ENCODE measurements at places on chromosomes 16 and 17.

DNA sequence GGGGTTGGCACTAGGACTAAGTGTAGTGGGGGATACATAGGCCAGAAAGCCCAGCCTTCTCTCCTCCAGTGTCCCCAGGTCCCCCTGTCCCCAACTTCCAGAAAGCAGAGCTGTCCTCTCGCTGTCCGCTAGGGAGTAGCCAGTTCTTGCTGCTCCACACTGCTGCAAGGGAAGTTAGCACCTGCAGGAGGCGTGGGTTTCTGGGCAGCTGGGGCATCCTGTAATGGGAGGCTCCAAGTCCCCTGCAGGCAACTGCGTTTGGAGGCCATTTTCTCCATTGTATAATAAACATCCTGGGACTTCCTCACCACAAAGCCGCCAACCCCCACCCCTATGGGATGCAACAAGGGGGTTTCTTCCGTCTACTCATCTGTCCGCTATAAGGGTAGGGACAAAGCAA is 1.7 kb downstream of the RPRML start:
- DNase-seq: peak; percentile 76

- peak; percentile 78 for DNase-seq
Measured at GRCh38 chr17:38676706-38677504, 2.1 kb upstream of the EPOP start.

DNA sequence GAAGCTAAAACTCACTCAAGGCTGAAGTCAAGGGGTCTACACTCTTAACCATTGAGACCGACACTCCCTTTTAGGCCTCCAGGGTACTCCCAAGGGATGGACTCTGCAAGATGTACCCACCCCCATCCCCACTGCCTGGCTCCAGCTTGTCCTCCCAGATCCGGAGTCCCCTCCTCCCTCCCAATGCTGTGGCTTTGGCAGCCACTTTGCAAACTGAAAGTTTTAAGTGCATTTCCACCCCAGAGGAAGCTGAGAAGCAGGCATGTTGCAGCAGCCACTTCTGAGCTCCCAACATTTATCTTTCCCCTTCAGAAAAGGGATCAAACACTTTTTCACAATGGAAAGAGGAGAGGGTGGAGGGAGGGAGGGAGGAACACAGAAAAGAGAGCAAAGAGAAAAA is 115.2 kb downstream of the COPRS start:
- peak; percentile 11 for DNase-seq

GRCh38 chr17:33895491-33895890 is 359.6 kb upstream of the CCL2 start:
- no peak for DNase-seq

DNA sequence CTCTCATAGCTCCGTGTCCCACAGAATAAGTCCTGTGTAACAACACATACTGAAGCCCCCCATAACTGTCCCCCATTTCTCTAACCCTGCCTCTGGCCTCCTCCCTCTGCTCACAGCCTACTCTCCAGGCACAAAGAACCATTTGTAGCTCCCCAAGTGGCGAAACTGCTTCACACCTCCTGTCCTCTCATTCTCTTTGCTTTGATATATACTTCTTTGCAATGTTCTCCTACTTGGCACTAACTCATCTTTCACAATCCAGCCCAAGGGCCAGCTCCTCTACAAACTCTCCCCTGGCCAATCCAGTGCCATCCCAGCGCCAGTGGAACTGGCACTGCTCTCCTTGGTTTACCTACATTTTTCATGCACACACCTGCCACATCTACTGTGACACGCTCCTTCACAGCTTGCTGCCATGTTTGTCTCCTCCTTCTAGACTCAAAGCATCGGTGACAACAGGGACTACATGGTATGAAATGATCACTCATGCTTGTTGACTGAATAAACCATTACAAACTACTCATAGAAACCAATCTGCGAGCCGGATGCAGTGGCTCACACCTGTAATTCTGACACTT is 12.8 kb downstream of the CYTH1 start:
- no peak for DNase-seq

DNA sequence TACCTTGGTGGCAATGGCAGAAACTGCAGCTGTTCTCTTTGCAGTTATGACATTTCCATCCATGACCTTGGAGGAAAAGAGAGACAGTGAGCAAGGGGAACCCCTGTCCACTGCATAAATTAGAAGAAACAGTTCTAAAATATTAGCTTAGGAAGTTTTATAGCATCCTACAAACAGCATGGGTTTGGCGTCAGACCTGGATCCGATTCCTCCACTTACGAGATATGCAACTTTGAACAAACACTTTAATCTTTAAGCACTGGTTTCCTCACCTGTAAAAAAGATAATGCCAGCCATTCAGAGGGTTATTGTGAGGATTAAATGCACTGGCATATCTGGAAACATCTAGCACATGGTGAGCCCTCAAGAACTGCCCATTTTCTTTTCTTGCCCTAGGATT is 2.6 kb downstream of the CRYM start:
- DNase-seq: no peak

DNA sequence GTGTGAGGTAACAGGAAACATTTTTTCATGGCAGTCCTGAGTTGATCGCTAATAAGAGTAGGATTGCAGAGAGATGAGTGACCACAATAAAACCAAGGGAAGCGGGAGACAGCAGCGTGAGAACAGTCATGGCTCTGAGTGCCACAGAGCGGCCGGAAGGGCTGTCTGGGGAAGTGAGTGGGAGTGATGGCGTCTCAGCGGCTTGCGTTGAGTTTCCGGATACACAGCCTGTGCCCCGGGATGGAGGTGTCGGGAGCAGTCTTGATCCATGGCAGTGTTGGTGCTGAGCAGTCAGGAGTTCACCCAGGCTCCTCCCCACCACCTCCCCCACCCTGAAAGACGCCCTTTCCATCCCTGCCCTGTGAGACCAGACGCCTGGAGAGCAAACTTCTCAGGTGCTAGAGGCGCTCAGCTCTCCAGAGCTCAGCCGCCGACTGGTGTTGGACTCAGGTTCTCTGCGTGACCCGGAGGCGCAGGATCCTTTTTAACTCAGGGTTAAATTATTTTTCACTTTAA is 59.8 kb downstream of the BANP start:
- no peak for DNase-seq

- DNase-seq: no peak
Measured at GRCh38 chr17:16417896-16418684, 2.7 kb downstream of the TRPV2 start.

- no peak for DNase-seq
Measured at GRCh38 chr17:36468903-36469635, 17.4 kb upstream of the ZNHIT3 start.

- no peak for DNase-seq
Measured at GRCh38 chr17:39208893-39209292, 8.8 kb downstream of the RPL19 start.

DNA sequence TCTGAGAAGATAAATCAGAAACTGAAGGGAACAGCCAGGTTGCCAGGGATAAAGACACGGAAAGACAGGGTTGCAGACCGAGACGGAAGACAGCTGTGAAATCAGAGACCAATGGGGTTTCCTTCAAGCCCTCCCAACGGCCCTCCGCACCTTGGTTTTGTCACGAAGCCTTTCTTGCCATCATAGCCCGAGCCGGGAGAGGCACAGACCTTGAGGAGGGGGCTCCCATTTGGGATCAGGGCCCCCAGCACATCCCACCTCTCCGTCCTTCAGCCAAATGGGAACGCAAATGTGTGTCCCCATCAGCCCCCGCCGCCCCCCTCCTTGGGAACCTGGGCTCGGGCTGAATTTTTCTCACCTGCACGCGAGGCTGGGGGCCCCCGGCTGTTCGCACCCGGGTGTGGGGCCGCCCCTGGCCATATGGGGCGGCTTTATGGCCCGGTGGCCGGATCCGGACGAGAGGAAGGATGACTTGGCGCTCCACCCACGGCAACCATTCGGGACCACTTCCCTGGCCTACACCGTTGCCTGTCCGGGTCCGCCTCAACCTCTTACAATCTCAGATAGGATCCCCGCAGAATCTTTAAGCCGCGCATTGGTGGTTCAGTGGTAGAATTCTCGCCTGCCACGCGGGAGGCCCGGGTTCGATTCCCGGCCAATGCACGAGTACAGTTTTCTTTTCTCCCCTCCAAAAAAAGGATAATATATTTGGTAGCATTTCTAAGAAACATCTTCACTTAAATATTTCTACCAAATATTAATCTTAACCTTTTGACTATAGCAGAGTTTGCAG is 1.4 kb upstream of the HES7 start:
- no peak for DNase-seq

- DNase-seq: no peak
Measured at GRCh38 chr17:31369266-31369665, 22.2 kb upstream of the RAB11FIP4 start.

- no peak for DNase-seq
Measured at GRCh38 chr17:45050481-45051059, 862 bp downstream of the DCAKD start.

- DNase-seq: no peak
Measured at GRCh38 chr16:85270374-85270773, 158.1 kb upstream of the CIBAR2 start.

DNA sequence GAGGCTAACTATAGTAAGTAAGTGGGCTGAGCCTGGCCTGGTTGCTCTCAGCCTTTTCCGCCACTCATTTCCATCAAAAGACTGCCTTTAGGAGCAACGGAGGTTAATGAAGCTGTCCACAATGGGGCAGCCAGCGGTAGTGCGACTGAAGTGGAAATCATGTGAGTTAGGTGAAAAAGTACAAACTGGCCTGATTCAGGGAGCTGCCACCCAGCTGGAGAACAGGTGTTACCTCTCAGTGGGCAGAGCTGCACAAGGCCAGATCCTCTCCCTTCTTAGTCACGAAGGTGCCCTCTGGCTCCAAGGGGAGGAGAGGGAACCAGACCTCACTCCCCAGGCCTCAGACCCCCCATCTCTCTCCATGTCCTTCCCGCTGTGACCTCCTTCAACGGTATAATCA is 34.4 kb upstream of the CDRT4 start:
- no peak for DNase-seq

GRCh38 chr17:40072040-40072734 is 9.4 kb downstream of the THRA start:
- no peak for DNase-seq

DNA sequence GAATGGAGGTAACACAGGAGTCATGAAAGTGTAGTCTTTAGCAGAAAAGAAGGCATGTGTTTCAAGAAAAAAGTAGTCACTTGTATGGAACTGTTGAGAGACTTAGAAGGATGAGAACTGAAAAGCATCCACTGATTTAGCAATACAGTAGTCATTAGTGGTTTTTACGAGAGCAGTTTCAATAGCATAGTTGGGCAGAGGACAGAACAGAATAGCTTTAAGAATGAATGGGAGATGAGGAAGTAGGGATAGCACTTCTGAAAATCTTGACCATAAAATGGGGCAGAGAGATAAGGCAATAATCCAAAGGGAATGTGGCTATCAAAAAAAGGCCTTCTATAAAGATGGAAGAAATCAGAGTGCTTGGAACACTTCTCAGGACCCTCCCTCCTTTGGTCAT is 64.8 kb upstream of the C17orf78 start:
- DNase-seq: no peak

Data from iPS DF 6.9 (cell line).